ENCODE measurements at places on chromosomes 2 and 18.

- DNase-seq, result peak; percentile 39
Measured at GRCh38 chr2:26615336-26615859, 25.8 kb downstream of the CIB4 start.

DNA sequence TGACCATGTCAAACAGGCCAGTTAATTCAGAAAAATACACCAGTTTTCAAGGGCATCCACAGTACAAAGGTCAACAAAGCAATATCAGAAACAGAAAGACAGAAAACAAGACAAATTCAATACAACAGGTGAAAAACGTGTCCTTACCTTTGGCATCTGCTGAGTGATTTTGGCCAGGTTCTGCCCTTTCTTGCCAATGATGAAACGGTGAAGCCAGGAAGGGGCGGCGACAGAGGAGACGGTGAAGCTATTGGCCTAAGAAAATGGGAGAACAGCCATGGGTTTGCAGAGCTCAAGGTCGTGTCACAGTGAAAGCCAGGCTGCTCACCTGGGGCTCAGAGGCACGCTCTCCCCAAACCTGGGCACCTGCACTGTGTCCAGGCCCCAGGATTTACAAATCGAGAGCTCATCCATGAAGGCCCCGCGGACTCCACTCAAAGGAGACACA lies 60.5 kb downstream of the HDLBP start:
- no peak for DNase-seq

GRCh38 chr2:210318891-210319290 lies 3.9 kb upstream of the MYL1 start:
- DNase-seq, result no peak

DNA sequence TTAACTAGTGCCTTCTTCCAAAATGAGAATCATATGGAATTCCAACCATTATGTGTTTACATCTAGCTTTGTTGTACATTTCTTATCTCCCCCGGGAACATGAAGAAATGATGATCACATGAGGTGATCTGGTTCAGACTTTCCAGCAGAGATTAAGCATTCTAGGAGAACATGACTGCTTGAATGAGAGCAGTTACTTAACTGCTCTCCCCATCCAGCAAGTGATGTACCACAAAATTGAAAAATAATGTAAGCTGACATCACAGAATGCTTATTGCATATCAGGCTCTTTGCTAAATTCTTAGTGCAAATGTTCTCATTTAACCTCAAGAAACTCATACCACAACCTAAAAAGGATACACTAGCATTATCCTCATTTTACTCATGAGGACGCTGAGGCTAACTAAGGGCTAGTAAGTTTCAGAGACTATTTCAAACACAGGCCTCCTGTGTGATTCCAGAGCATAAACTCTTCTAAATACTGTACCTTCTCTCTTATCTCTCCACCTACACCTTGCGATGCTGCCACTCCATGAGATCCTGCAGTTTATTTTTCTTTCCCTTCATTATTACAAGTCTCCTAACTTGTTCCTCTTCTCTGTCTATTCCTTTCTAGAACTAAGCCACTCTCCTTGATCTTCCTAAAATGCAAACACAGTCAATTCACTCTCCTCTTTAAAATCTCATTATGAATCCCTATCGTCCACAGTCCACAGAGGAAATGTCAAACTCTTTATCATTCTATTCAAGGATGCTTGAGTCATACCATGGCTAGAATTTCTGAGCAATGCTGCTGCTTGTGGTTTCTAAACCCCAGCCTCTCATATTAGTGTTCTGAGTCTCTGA lies 1224.8 kb upstream of the ZEB2 start:
- no peak for DNase-seq

DNA sequence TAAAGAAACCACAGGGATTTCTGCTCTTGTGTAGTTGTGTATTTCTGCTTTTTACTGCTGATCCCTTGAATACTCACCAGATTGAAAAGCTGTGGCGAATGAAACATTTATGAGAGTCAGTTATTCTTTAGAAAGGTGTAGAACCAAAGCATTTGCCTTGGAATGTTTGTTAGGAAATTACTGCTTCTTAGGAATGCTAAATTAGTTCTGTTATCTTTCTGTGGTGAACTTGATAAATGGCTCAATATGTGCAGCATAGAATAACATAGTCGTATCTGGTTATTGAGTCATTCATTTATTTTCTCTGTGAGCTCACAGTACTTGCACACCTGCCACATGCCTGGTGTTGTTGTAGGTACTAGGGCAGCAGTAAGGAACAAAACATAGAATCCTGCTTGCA lies 57.0 kb upstream of the FAM237A start:
- no peak for DNase-seq

- DNase-seq, result no peak
Measured at GRCh38 chr2:241507430-241508239, 749 bp downstream of the STK25 start.

DNA sequence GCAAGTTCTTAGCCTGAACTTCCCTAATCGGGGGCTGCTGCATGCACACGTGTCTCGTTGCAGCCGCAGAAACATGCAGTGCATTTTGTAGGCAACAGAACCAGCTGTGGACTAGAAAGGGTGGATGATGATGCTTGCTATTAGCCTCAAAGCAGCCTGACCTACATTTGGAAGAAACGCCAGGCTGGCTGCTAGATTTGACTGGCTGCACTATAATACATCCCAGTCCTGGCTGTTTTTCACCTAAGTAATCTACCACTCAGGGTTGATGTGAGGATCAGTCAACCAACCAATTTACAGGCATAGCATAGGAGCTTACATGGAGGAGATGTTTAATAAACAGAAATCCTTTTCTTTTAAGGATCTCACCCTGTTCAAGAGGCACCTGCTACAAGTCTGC lies 56.4 kb upstream of the SPP2 start:
- DNase-seq, result no peak

Data from NAMALWA (cell line).